Activated CD4-positive, alpha-beta T cell treated with anti-CD3 and anti-CD28 coated beads, Interleukin-2, amount 50 U/mL, for 48 hours (primary cell): ENCODE measurements at places on chromosomes 2 and 18.

GRCh38 chr2:12456293-12457106 is 260.2 kb upstream of the TRIB2 start:
- DNase-seq: peak; percentile 67

DNA sequence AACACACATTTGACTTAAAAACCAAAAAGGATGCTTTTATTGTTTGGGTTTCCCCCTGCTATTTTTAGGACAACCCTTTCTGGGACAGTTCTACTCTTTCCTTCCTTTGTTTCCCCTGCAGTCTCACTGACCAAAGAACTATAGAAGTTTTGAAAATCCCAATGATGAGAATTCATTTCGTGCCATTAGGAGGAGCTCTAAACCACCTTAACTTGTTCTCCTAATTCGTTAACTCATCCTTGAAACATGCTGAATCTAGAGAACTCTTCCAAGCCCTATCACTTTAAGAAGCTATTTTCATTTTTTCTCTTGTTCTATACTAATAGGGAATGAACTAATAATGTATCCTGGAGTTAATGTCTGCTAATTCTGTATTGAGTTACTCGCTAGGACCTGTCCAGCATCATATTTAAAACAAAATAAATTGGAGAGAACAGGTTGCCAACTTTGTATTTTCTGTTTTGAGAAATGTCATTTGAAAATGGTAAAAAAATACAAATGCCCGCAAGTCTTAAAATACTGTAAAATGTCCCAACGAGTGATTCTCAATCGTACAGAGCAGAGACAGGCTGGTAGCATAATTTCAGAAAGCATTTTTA is 62.9 kb downstream of the AFTPH start:
- DNase-seq: no peak

- DNase-seq: no peak
These were observed 28.3 kb upstream of the ICOS start for GRCh38 chr2:203908066-203908796.

GRCh38 chr18:62357079-62357719 is 32.1 kb downstream of the TNFRSF11A start:
- no peak for DNase-seq

DNA sequence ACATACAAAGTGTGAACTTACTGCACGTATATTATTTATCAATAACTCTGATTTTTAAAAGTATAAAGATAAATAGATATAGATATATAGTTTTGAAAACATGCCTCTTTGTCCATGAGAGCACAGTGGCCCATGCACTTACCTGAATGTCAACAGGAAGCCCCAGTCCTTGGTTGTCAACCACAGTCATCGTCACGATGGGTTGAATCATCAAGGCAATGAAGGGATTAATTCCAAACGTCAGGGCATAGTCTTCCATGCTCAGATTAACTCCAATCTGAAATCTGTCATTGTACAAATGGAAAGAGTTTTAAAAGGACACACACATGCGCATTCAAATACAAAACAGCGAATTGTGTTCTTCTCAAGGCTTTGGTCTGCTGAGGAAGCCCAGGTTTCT is 15.5 kb downstream of the SCYGR4 start:
- DNase-seq: no peak

GRCh38 chr2:236171181-236171679 is 3.0 kb upstream of the GBX2 start:
- no peak for DNase-seq

DNA sequence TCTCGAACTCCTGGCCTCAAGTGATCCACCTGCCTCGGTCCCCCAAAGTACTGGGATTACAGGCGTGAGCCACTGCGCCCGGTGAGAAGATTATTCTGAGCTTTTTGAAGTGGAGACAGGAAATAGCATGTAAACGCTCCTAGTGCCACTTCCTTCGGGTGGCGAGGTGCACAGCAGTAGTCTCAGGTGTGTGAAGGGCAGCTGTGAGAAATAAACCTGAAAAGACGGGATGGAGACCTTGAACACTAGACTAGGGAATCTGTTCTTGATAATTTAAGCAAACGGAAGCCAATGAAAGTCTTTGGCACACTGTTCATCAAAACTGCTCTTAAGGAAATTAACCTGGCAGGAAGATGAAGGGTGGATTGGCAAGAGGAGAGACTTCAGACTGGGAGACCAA is 439 bp upstream of the PLEKHH2 start:
- peak; percentile 16 for DNase-seq

- no peak for DNase-seq
These were observed 29.9 kb downstream of the ROCK2 start for GRCh38 chr2:11314487-11314886.

DNA sequence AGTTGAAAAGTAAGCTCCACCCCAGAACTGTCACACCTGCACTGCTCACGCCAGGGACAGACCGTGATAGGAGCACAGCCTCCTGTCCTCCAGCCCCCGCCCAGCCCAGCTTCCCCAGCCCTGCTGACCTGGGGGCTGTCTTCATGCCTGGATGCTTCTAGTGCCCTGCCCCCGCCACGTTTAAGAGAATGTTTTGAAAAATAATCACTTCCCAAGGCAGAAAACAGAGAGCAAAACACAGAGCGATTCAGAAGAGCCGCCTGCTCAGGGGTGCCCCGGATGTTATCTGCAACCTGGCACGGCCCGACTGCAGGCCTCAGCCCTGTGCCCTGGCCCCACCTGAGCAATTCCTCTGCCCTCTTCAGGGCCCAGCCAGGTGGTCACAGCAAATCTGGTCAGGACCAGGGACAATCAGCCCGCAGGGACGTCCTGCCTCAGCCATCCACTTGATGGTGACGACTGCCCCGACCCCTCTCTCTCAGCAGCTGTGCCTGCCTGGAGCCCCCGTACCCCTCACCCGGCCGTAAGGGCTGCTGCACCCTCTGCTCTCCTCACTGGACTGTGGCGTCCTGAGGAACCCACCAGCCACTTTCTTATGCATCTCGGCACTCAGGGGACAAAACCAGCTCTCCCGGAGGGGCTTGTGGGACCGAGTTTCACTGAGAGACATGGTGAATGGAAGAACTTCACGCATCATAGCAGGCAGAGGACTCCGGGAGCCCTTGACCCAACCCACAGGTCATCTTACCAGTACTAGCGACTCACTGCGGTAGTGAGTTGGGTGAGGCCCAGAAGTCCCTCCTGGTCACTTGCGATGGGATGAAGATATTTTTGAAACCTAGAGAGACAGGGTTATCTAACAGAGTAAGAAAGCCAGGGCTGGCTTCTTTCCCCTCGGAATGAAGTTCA is 30.2 kb downstream of the ADI1 start:
- no peak for DNase-seq

DNA sequence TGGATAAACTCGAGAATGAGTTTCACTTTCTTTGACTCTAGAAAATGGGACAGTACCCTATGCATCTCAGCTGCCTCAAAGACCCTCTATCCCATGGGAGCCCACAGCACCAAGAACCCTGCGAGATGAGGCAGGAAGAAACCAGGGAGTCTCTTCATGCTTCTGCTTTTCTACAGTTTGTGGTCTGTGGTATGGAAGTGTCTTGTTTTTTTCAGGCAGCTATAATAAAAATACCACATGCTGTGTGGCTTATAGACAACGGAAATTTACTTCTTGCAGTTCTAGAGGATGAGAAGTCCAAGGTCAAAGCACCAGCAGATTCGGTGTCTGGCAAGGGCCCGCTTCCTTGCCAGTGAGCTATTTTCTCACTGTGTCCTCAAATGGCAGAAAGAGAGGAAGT is 257.9 kb downstream of the SUCLG1 start:
- DNase-seq: no peak

GRCh38 chr2:138267161-138267901 is 234.2 kb upstream of the SPOPL start:
- no peak for DNase-seq
